ENCODE measurements at places on chromosomes 2 and 18.

DNA sequence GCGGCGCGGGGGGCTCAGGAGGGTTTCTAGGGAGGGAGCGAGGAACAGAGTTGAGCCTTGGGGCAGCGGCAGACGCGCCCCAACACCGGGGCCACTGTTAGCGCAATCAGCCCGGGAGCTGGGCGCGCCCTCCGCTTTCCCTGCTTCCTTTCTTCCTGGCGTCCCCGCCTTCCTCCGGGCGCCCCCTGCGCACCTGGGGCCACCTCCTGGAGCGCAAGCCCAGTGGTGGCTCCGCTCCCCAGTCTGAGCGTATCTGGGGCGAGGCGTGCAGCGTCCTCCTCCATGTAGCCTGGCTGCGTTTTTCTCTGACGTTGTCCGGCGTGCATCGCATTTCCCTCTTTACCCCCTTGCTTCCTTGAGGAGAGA, 5.2 kb downstream of the PROC start:
- DNase-seq = no peak

- DNase-seq = no peak
Measured at GRCh38 chr2:7004636-7005035, 87.4 kb downstream of the RNF144A start.

DNA sequence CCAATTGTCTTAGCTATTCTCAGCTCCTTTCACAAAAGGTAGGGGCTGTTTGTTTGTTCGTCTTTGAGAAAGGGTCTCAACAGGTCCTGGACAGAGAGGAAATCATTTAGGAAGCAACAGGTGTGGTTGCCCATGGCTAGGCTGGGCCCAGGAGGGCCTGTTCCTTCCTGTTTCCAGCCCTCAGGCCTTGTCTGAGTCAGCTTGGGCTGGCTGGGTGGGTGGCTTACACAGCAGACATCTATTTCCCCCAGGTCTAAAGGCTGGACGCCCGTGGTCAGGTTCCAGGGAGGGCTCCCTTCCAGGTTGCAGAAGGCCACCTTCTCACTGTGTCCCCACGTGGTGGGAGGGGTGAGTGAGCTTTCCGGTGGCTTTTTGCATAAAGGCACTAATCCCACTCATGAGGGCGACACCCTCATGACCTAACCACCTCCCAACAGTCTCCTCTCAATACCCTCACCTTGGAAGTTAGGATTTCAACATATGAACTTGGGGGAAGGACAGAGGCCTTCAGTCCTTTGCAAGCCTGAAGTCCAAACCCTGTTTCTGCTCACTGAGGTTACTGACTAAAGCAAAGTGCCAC, 45.5 kb downstream of the ARHGEF4 start:
- no peak for DNase-seq

- DNase-seq = no peak
Measured at GRCh38 chr2:216554286-216554685, 55.6 kb downstream of the RPL37A start.

DNA sequence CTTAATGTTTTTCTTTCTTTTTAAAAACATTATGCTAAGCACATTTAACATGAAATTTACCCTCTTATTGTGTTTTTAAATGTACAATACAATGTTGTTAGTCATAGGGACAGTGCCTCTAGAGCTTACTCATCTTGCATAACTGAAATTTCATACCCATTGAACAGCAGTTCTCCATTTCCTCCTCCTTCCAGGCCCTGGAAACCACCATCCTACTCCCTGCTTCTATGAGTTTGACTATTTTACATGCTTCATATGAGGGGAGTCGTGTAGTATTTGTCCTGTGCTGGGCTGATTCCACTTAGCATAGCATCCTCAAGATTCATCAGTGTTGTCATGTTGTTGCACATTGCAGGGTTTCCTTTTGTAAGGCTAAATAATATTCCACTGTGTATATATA, 92.6 kb downstream of the SPATS2L start:
- peak; percentile 29 for DNase-seq

GRCh38 chr2:28640908-28641300, 110.7 kb upstream of the PPP1CB start:
- no peak for DNase-seq
